ENCODE measurements at places on chromosomes 5 and 9. TPM values are rescaled to one million over a fixed set of nuclear protein-coding genes. Genes with fewer than 3 reads are reported as not detected.

The PPP3R2 gene
- total RNA-seq, result not detected

The PTGES gene
- total RNA-seq, result 56.2 TPM

The IL13 gene
- under 0.01 TPM for total RNA-seq

The DIPK1B gene
- total RNA-seq, result under 0.01 TPM

The ACTBL2 gene
- not detected for total RNA-seq

The CMYA5 gene
- 0.59 TPM for total RNA-seq

The GABRA1 gene
- total RNA-seq, result not detected

The FCN2 gene
- total RNA-seq, result not detected

The RBM18 gene
- 6.2 TPM for total RNA-seq

The CTXN3 gene
- total RNA-seq, result not detected

The CCDC69 gene
- total RNA-seq, result 5.1 TPM

The DEPDC1B gene
- total RNA-seq, result 11.3 TPM

The MARCOL gene
- not detected for total RNA-seq

The C5orf34 gene
- total RNA-seq, result 5.5 TPM
